ENCODE measurements at places on chromosomes 16 and 17. TPM values are rescaled to one million over a fixed set of nuclear protein-coding genes. Genes with fewer than 3 reads are reported as not detected.

The GPR179 gene
- total RNA-seq = 0.10 TPM

- H3K27ac ChIP-seq = no peak overlapping the region
- H3K36me3 ChIP-seq = no peaks in the 10 kb centered on the region
- peaks cover 23% of the 10 kb centered on the region for H3K27me3 ChIP-seq
- no peak for DNase-seq
- no peaks in the 10 kb centered on the region for H3K4me1 ChIP-seq
Observed at GRCh38 chr17:8696426-8696825, 48.2 kb downstream of the CCDC42 start.

GRCh38 chr17:75834279-75834920 is 9.8 kb downstream of the UNC13D start:
- peaks cover 27% of the 10 kb centered on the region for H3K4me1 ChIP-seq
- no peaks in the 10 kb centered on the region for H3K27me3 ChIP-seq
- peaks cover 31% of the 10 kb centered on the region for H3K36me3 ChIP-seq
- no peak for DNase-seq
- no peak overlapping the region for H3K4me3 ChIP-seq
- H3K27ac ChIP-seq = no peak overlapping the region

The PIGS gene
- 36.6 TPM for total RNA-seq

DNA sequence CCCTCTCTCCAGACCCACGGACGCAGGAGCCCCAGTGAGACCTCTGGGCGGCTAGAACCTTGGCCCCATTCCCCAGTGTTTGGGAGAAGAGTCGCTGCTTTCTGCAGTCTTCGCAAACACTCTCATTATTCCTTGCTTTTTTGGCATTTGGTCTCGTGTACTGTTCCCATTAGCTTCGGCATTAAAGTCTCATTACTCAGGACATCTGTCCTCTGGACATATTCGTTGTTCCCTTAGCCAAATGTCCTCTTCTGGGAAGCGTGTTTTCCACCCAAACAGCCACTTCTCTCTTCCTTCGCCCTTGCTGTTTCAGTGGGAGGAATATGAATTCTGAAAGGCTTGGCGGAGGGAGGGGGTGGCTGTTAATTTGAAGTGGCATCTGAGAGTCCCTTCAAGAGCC is 11.1 kb downstream of the SHISA6 start:
- no peak for DNase-seq
- no peaks in the 10 kb centered on the region for H3K36me3 ChIP-seq
- no peak overlapping the region for H3K27ac ChIP-seq
- H3K4me3 ChIP-seq = no peak overlapping the region
- H3K27me3 ChIP-seq = no peaks in the 10 kb centered on the region

The KRTAP9-4 gene
- not detected for total RNA-seq

DNA sequence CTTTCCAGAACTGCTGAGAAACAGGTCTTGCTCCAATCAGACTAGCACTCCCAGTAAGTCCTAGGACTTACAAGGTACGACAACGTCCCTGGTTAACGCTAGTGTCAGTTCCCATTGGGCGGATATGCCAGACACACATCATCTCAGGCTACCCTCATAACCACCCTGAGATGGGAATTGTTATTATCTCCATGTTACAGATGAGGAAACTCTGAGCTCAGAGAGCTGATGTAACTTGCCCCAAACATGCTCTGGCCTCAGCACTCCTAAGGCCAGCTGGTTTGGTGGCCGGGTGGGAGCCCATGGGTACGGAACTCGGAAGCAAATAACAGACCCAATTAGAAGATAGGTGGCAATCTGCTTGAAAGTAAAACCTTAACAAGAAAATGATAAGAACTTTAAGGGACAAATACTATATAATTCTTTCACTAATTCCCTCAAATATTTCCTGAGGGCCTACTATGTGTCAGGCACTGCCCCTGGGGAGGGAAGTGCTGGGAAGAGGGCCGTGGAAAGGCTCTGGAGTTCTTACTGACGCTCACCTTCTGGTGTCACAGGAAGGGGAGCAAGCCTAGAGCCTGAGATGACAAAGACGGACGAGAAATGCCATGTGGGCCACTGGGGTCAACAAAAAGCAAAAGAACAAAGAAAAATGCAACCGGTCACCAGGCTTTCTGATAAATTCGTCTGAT is 6.9 kb downstream of the CREBBP start:
- no peaks in the 10 kb centered on the region for H3K27me3 ChIP-seq
- DNase-seq = no peak
- no peak overlapping the region for H3K27ac ChIP-seq
- H3K4me3 ChIP-seq = no peak overlapping the region
- peaks cover 96% of the 10 kb centered on the region for H3K4me1 ChIP-seq

Data from activated CD4-positive, alpha-beta memory T cell treated with anti-CD3 and anti-CD28 coated beads for 36 hours (primary cell).